ENCODE measurements at places on chromosomes 7 and 10.

DNA sequence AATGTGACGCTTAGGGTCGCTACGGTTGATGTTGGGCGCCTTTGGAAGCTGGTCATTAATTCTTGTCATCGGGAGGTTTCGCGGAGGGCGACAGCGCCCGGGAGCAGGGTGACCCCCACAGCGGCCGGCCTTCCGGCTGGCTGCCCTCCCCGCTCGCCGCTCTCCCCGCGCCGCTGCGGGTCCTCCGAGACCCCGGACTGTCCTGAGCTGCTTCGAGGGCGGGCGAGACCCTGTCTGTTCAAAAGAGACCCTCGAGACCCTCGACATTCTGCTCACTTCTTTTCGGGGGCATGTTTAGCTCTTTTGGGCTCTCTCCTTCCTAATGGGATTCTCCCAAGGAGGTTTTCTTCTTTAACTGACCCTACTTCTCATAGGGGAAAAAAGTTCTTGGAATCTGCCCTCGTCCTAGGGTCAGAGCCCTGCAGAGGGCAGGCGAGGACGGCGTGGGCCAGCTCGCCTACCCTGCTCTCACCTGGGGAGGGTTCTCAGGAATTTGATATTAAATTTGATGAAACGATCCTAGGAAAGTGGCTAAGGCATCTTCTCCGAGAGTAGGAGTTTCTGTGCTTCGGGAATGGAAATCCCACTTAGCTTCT lies 257.0 kb downstream of the OTUD1 start:
- no peak for DNase-seq

DNA sequence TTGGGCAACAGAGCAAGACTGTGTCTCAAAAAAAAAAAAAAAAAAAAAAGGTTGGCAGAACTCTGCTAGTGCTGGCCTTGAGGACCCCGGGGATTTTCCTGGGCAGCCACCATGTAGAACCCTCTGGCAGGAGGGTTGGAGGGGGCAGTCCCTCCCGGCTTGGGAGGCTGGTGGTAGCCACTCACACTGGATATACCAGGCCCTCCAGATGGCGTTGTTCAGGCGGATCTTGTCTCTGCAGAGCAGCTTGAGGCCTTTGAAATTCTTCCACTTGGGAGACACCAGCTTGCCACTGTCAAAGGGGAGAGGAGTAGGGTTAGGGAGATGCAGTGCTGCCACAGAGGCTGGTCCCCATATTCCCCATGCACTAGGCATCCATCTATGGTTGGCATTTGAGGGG lies 8.4 kb downstream of the MLXIPL start:
- no peak for DNase-seq

GRCh38 chr10:28873540-28873939 lies 196.2 kb downstream of the BAMBI start:
- DNase-seq: no peak

GRCh38 chr10:104076743-104077160 lies 8.9 kb downstream of the COL17A1 start:
- DNase-seq: no peak

DNA sequence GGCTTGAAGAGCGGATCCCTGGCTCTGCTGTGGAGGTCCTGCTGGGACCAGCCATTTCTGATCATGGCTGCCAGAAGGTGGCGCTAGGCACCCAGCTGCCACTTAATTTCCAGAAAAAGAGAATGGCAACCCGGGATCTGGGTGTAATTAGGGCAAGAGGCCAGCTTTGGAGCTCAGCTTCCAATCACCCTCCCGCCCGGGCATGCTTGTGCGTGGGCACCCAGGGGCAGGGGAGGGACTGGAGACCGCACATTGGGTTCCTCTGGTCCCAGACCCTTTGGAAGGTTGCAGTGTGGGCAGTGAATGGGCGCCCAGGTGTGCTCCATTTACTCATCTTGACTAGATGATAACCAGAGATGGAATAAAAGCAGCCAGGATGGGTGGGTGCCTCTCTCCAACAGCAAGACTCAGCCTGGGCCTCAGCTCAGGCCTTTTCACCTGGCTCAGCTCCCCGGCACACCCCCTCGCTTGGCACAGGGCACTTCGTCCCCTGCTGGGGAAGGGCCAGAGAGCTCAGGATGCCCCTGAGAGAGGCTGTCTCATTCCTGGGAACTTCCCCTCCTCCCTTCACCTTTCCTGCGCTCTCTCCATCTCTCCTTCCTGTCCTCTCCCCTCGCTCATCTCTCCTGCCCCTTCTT lies 14.7 kb downstream of the FAM241B start:
- DNase-seq: no peak

- no peak for DNase-seq
These were observed 7.0 kb upstream of the CYP3A4 start for GRCh38 chr7:99791021-99791420.

Data from activated gamma-delta T cell (primary cell).